ENCODE measurements at places on chromosomes 3 and 15.

DNA sequence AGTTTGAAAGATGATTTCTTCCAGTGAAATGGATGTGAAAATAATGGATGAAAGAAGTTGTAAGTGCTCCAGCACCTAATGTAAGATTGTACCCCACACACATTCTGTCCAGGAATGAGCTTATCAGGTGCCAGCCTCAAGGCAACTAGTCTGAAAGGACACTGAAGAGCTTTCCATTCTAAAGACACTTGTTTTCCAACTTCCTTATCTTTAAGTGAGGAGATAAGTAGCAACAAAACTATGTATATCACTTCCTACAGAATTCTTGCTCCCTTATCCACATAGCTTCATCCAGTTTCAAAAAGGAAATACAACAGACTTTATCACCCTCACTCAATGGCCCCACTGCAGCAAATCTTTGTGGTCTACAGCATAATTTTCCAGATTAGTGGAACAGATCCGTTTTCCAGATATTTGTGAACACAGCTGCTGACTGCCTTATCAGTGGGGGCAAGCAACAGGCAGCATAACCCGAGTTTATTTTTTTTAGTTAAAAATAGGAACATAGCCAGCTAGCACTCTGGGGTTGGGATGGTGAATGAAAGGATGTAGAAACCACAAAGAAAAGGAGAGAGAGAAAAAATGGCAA, 60.6 kb downstream of the CD200R1L start:
- no peak for DNase-seq

DNA sequence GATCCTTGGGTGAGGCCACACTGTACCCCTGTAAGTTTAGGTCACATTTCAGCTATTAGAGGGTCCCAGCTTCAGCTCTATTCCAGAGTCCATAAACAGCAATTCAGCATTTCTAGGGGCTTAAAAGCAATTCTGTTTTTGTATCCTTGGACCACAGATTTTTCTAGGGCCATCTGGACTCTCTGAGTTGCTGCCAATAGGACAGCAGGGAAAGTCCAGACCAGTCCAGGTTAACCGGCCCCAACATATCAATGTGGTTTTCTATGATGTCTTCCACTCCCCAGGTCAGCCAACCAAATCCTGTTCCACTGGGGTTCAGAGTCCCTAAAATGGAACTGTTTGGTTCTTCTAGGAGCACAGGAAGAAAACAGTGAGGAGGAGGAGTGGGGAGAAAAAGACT, 40.0 kb downstream of the TYRO3 start:
- no peak for DNase-seq

GRCh38 chr3:37905987-37906674, 44.5 kb downstream of the CTDSPL start:
- no peak for DNase-seq

DNA sequence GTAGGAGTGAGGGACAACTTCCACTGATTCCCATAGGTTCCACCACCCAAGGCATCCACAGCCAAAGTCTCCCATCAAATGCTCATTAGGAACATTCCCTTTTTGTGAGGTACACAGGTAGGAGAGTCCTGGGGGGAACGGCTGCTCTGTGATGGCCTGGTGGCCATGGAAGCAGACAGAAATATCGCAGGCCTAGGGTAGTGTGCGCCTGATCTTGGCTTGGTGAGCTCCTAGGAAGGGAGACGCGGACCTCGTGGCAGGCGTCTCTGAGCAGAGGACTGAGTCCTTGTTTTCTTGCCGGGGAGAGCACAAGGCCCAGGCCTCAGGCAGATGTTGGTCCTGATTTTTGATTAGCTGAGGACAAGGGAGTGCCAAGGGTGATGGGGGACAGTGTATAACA, 99.5 kb downstream of the SNRPN start:
- DNase-seq, result no peak

DNA sequence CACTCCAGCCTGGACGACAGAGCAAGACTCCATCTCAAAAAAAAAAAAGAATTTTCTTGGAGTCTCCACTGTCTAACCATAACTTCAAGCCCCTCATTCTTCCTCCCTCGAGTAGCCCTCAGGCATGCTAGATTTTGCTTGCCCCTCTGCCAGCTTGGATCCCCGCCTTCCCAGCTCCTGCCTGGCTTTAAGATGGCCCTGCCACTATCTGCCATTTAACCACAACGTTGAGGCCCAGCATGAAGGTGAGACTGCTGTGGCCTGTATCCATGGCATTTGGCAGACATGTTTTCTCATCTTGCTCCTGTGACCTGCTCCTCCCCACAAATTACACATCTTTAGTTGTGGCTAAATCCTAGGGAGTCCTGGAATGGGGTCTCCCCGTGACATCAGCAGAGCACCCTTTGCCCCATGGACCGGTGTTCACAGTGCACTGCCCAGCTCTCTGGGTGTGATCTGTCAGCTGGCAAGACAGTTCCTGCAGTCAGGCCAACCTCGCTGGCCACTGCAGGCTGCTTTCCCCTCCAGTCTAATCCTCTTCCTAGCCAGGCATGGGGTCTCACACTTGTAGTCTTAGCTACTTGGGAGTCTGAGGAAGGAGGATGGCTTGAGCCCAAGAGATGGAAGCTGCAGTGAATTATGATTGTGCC, 10.4 kb downstream of the VPS18 start:
- DNase-seq, result no peak

- DNase-seq, result no peak
Measured at GRCh38 chr3:182606905-182607504, 186.3 kb upstream of the ATP11B start.

DNA sequence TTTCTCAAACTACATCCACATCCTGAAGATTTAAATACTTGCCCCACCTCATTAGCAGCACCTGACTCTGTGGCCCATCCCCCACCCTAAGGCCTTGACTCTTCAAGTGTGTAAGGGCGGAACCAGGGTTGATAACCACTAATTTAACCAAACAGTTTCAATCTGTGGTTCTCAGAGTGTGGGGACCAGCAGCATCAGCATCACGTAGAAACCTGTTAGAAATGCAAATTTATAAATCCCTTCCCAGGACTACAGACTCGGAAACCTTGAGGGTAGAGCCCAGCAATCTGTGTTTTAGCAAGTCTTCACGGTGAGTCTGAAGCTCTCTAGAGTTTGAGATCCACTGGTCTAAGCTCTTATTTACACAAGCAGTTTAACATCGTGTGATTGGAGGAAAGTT, 12.4 kb downstream of the GNB4 start:
- DNase-seq, result no peak

GRCh38 chr15:78682693-78683410, 41.8 kb upstream of the CHRNB4 start:
- no peak for DNase-seq

GRCh38 chr3:4448187-4448586, 18.9 kb downstream of the SUMF1 start:
- no peak for DNase-seq

DNA sequence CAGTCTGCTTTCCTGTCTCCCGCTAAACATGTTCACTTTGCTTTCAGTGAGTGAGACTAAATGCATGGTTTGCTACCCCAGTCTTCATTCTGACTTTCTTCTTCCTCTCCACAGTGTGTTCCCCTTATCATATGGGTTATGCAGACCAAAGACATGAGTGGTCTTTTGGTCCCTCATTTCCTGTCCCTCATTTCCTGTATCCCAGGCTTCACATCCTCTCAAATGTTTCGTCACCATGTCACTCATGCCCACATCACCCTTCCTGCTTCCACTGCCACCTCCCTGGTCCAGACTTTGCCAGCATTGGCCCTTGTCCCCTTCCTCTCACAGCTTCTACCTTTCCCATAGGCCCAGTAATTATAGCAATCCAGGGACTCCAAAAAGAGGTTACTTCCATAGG, 209.0 kb downstream of the MYRIP start:
- DNase-seq, result no peak

DNA sequence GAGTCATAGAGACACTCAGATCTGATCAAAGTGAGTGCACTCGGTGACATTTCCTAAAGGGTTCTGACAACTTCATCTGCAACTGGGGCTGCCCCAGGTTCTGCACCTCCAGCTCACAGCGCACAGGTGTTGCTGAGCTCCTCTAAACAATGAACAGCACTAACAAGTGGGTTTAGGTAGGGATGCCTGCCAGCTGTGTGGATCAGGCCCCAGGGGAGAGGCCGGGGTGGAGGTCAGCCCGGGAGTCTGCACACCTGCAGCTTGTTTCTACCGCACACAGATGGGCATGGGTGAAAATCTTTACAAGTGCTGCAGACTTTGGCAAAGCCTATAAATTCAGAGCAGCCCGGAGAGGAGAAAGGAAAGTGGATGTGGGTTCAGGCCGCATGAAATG, 355 bp downstream of the FBXW12 start:
- no peak for DNase-seq

DNA sequence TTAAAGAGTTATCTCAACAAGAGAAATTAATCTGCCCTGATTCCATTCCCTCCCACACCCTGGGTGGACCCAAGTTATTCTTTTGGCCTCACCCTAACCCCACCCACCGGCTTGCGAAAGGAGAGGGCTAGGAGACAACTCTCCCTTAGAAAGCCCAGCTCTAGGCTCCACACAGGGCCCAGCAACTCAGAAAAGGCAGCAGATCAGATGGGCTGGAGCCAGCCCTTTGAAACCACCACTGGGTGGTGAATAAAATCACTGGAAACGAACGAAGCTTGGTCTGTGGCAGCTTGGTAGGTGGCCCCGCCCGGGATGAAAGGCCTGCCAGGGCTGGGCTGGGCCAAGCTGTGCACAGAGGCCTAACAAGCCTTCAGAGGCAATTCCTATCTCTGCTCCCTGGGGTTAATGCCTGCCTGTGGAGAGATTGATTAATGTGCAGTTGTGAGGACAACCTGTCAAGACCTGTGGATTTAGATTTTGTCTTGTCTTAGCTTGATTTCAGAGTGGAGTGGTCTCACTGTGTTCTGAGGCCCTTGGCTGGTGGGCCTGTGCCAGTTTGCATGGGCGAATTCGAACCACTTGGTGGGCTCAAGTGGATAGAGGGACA, 38.8 kb downstream of the BHLHE40 start:
- DNase-seq, result no peak

- no peak for DNase-seq
Measured at GRCh38 chr3:10594915-10595314, 89.5 kb upstream of the ATP2B2 start.

Measured in NCI-H1417 treated with DMSO at 0.1 percent for 48 hours (cell line).